KBM-7 (cell line): ENCODE measurements at places on chromosomes 1 and 21.

DNA sequence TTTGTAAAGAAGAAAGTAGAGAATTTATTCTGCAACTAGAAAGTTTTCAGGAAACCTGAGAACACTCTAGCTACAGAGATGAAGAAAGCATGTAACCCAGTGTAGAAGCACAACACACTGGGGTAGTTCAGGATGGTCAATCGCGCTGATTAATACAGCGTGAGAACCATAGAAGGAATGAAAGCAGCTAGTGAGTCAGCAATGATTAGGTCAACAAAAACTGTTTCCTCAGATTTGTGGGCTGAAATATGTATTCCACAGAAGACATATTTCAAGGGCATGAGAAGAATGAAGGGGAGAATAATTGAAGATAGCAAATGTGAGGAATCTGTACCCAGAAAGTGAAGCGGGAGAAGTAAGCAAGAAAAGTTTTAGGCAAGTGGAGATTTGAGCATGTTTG, 97.8 kb upstream of the ADGRL2 start:
- DNase-seq = no peak

DNA sequence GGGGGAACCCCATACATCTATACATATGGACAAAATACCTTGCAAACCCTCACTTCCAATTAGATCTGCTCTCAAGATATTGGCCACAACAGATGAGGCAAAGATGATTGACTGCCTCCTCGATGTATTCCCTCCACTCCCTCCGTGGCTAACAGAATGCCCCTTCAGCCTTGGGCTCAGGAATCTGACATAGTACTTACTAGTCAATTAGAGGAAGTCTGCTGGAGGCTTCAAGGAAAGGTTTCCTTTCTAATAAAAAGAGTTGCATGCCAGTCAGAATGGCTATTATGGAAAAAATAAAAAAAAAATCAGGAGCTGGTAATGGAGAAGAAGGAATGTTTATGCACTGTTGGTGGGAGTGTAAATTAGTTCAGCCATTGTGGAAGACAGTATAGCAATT, 90.4 kb upstream of the VAV3 start:
- no peak for DNase-seq

- no peak for DNase-seq
These were observed 241.1 kb downstream of the PDE4B start for GRCh38 chr1:66033781-66034180.

DNA sequence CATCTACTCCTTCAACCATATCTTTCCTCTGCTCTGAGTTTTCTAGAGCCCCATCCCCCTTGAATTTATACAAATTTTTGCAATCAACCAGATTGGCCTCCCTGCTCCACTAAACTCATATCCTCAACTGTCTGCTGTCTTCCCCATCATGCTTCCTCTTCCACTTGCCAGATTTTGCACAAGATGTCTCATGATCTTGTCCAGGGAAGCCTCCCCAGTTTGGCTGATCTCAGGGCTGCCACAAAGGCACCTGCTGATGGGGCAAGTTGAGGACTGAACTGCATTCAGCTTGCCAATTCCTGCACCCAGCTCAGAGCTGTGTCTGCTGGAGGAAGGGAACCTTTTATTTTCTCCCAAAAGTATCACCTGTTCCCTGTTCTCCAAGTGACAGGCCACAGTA, 3.9 kb upstream of the KCNJ9 start:
- no peak for DNase-seq

DNA sequence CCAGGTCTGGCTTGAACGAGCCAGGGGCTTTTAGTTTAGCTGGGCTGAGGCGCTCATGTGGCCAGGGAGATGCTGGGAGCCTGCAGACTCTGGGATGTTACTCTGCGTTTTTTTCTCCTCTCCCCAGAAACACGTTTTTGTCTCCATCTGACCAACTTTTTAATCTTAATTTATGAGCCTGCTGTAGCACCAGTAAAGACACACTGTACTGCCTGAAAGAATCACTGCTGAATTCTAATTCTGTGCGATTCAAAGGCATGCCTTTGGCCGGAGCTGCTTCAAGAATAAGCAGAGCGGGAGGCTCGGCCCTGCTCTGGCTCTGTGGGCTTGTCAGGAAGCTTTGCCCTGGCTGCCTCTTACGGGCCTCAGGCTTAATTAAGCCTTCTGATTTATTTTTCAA, 129.5 kb downstream of the CAMTA1 start:
- no peak for DNase-seq

DNA sequence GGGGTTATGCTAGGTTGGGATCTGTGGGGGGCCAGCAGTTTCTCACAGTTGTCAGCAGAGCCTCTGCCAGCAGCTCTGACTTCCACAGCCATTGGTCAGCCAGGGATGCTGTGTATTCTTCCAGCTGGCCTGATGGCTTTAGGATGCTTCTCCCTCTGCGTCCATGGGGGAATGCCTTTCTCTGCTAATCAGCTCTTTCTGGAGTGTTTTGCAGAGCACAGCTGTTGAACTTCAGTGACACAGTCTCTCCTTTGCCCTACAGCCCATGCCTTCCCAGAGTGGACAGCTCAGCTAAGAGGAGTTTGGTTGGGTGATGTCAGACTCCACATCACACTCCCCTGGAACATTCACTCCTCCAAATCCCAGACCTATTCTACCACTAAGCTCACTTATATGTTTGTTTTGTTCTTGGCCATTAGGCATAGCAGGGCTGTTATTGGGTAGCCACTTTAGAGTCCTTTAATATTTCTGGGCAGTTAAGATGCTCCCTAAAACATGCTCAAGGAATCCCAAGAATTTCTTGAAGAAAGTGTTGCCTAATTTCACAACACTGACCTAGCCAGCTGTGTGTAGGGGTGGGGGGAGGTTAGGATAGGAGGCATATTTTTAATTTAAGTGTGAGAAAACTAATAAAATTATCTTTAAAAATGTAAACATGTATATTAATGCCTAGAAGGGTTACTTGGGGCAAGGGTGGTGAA, 75.3 kb upstream of the KIAA0040 start:
- DNase-seq = no peak

DNA sequence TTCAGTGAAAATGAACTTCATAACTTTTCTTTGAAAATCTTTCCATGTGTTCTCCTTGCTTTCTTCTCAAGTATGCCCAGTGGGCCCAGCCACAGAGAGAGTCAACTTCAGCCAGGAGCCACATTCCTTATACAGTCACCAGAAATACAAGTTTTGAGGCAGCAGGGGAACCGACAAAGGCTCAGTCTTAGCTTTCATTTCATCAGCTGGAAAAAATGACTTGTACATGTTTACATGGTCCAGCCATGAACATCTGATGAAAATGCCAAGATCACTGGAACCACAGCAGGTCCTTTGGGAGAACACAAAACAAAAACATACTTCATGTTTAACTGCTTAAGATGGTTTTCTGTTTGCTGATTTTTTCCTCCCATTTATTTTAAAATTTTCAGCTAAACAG, 72.5 kb downstream of the SYDE2 start:
- no peak for DNase-seq

DNA sequence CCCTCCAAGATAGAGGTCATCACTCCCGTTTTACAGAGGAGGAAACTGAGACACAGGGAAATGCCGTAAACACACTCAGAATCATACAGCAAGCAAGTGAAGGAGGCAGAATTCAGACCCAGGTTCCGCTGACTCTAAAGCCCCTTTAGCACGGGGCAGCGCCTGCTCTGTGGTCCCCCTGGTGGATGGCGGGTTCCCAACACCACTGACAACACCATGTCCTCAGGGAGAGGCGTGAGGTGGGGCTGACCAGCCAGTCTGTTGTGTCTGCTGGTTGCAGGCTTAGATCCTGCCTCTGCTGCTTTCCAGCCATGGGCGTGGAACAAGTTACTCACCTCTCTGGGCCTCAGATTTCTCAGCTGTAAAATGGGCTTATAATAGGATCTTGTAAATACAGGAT, 617.3 kb downstream of the MATN1 start:
- peak; percentile 21 for DNase-seq

DNA sequence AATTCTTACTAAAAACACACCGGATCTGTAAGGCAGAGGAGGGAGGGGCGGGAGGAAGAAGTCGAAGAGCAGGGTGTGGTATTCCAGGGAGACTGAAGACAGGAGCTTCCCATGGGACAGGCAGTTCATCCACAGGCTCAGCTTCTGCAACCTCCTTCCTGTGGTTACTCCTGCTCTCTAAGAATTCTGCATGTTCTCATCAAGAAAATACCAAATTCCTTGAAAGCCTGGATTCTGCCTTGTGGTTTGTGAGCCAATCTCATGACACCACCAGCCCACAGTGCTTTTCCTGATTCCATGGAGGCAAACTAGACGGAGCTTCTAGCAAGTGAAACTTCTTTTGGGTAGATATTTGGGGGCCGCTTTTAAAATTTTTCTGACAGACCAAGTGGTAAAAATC, 1.1 kb upstream of the ST6GALNAC3 start:
- DNase-seq = no peak

GRCh38 chr1:169368406-169368769, 393 bp downstream of the BLZF1 start:
- DNase-seq = no peak

- peak; percentile 92 for DNase-seq
These were observed 1.0 kb upstream of the S100B start for GRCh38 chr21:46605767-46606426.

GRCh38 chr1:157542676-157543075, 9.6 kb downstream of the FCRL5 start:
- no peak for DNase-seq

DNA sequence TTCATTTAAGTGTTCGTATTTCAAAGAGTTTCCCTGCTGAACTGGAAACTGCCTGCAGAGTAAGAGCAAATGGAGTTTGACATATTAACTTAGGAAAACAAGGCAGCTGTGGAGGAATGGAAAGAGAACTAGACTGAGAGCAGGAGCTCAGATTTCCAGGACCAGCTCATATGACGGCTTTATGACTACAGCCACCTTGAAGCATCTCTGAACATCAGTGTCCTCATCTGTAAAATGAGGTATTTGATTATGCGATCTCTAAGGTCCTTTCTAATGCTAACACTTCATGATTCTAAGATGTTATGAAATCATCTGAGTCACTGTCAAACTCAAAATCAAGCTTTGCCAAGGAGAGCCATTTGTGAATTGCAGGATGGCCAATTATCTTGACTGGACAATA, 112.3 kb downstream of the PRRX1 start:
- no peak for DNase-seq

DNA sequence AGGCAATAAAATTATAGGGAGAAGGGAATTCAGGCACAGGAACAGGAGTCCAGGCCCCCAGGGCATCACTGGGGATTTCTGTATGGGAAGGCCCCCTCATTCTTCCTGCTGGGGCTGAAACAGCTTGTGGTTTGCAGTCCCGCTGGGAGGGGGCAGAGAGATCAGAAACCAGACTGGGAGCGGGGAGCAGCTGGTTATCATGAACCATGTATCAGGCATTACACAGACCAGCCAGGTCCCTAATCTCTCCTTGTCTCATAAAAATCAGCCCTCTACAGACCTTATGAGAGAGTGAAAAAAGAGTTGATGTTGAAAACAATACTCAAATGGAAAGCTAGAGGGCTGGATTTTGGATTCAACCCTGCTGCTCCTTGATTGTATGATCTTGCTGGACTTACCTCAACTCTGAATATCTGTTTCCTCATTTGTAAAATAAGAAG, 93.4 kb upstream of the F3 start:
- DNase-seq = peak; percentile 29

- DNase-seq = no peak
These were observed 9.3 kb downstream of the SLC2A5 start for GRCh38 chr1:9059891-9060744.

DNA sequence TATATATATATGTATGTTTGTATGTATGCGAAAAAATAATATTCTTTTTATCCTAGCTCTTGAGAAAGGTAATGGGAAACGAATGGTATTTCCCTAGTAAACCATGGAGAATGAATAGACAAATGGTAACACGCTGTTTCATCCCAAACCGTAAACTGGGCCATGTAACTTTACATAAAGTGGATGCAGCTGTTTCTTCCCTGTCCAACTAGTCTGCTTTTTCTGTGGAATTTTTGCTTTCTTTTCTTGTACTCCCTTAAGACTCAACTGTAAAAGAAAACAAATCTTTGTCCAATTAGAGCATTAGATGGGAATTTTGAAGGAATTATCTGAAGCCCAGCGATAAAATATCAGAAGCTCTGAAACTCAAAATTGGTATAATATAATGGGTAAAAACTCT, 198.1 kb downstream of the NFIA start:
- DNase-seq = no peak

- DNase-seq = no peak
These were observed 32.0 kb downstream of the SUSD4 start for GRCh38 chr1:223331929-223332328.

DNA sequence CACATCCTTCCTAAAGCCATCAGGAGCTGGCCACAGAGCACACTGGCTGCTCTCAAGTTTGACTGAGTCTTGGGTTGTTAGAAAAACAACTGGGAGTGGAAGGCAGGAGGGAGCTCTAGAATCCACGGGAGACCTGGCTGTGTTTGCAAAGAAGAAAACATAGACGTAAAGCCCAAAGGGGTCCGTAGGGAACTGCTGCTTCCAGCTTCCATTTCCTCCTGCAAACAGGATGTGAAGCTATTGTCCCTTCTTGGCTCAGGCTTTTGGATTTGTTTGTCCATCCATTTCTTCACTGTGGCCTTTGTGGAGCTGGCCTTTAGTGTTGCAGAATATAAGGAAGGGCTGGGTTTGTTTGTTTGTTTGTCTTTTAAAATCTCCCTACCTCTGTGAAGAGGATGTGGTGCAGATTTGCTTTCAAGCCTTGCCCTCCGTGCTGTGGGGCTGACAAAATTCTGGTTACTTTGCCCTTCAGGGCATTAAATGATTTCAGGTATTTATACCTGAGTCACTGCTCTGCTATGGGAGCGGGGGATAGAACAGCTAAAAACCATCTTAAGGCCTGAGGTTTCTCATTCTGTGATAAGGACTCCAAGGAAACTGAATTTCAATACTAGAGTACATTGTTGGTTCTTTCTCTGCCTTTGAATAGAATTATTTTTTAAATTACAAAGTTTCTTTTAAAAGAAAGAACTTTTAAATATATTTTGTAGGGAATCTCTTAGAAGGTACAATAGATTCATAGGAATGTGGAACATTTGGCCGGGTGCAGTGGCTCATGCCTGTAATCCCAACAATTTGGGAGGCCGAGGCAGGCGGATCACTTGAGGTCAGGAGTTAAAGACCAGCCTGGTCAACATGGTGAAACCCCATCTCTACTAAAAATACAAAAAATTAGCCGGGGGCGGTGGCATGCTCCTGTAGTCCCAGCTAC, 74.3 kb downstream of the MPZL1 start:
- DNase-seq = no peak

GRCh38 chr1:245986404-245987218, 520.5 kb downstream of the SMYD3 start:
- peak; percentile 37 for DNase-seq

DNA sequence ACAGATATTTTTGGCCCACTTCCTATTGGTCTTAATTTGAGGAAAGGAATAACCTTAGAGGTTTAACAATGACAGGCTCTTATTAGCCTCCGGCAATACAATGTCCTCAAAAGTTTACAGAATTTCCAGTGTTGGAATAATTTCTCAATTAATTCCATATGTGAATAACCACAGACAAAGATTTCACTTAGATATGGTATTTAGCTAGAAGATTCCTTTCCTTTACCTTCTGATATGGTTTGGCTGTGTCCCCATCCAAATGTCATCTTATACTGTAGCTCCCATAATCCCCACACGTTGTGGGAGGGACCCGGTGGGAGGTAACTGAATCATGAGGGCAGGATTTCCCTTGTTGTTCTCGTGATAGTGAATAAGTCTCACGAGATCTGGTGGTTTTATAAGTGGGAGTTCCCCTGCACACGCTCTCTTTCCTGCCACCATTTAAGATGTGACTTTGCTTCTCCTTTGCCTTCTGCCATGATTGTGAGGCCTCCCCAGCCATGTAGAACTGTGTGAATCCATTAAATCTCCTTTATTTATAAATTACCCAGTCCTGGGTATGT, 54.9 kb upstream of the RGS7 start:
- DNase-seq = no peak
